ENCODE measurements at places on chromosomes 6 and 20. TPM values are rescaled to one million over a fixed set of nuclear protein-coding genes. Genes with fewer than 3 reads are reported as not detected.
A peak's percentile ranks its signal among the peaks of the same experiment; 100 is the strongest.

- H3K36me3 ChIP-seq = no peaks in the 10 kb centered on the region
- H3K4me1 ChIP-seq = peaks cover 5% of the 10 kb centered on the region
- no peak overlapping the region for H3K4me3 ChIP-seq
- H3K27me3 ChIP-seq = no peaks in the 10 kb centered on the region
- H3K27ac ChIP-seq = no peak overlapping the region
Measured at GRCh38 chr6:134123666-134124208, 71.3 kb upstream of the SLC2A12 start.

Gene RBM24
- total RNA-seq = 0.55 TPM

Gene TCP11
- not detected for total RNA-seq

Gene B3GAT2
- total RNA-seq = not detected

Gene LY6G6C
- 0.80 TPM for total RNA-seq

- no peak overlapping the region for H3K27ac ChIP-seq
- H3K4me1 ChIP-seq = peaks cover 26% of the 10 kb centered on the region
- H3K27me3 ChIP-seq = no peaks in the 10 kb centered on the region
- H3K36me3 ChIP-seq = no peaks in the 10 kb centered on the region
- H3K4me3 ChIP-seq = no peak overlapping the region
Measured at GRCh38 chr6:41622206-41622988, 15.9 kb upstream of the MDFI start.

Gene BCAS4
- total RNA-seq = 28.4 TPM

Gene ADTRP
- not detected for total RNA-seq

Gene NHLRC1
- total RNA-seq = 3.8 TPM

DNA sequence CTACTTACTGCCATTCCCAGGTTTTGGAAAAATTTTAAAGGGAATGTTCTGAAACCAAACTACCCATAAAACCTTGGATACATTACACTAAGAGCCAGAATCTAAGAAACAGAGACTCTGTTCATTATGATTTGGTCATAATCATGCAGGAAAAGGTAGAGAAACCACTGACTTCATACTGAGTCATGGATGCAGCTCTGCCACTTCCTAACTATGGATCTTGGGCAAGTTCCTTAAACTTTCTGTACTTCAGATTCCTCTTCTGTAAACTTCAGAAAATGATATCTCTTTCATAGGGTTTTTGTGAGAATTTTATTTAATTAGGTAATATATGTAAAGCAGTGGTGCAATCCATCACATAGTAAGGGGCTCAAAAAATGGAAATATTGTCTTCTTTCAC lies 20.0 kb downstream of the PLA2G7 start:
- no peak overlapping the region for H3K27ac ChIP-seq
- no peaks in the 10 kb centered on the region for H3K4me1 ChIP-seq
- H3K36me3 ChIP-seq = no peaks in the 10 kb centered on the region
- peaks cover 29% of the 10 kb centered on the region for H3K27me3 ChIP-seq
- DNase-seq = no peak

Gene NOTCH4
- total RNA-seq = 2.8 TPM

- peaks cover 27% of the 10 kb centered on the region for H3K4me1 ChIP-seq
- peak; percentile 32 for DNase-seq
- no peak overlapping the region for H3K4me3 ChIP-seq
- no peaks in the 10 kb centered on the region for H3K27me3 ChIP-seq
Measured at GRCh38 chr6:41571021-41571780, 25.0 kb downstream of the FOXP4 start.

Gene PNLDC1
- total RNA-seq = not detected

- H3K36me3 ChIP-seq = peaks cover 14% of the 10 kb centered on the region
- DNase-seq = no peak
- no peak overlapping the region for H3K27ac ChIP-seq
- H3K4me1 ChIP-seq = peaks cover 7% of the 10 kb centered on the region
- H3K27me3 ChIP-seq = no peaks in the 10 kb centered on the region
Measured at GRCh38 chr6:151036869-151037680, 171.6 kb downstream of the MTHFD1L start.

DNA sequence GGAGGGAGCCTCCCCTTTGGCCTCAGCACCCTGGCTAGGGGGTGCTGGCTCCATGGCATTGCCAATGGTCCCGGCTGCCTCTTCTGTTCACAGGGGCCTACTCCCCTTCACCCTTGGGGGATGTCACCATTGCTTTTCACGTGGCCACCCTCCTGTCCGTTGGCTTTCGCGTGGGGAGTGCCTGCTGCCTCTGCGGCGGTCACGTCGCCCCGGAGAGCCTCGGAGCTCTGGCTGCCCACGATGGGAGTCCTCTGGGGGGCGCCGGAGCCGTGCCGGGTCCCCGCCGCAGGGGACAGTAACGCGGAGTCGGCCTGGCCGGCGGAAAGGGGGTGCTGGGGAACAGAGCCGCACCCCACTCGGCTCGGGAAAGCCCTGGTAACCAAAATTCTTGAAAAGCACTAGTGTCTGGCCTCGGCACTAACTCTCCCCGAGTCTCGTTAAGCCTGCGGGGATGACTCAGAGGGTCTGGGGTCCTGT lies 661 bp upstream of the HEBP2 start:
- peak overlapping the region; percentile 58 for H3K27ac ChIP-seq
- no peaks in the 10 kb centered on the region for H3K36me3 ChIP-seq
- peak; percentile 40 for DNase-seq
- no peaks in the 10 kb centered on the region for H3K4me1 ChIP-seq
- H3K4me3 ChIP-seq = peak overlapping the region; percentile 85

DNA sequence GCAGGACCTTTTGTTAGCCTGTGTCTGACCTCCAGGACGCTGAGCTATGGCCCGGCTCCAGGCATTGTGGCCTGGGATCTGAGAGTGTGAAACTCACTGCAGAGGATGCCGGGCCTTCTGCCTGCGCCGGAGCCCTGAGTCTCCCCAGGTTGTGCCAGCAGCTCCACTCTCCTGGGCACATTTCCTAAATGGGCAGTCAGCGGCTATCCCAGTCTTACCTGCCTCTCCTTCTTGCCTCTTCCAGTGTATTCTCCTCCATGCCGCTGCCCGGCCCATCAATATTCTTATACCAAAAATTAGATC lies 397.8 kb downstream of the CDH4 start:
- no peak overlapping the region for H3K4me3 ChIP-seq
- H3K4me1 ChIP-seq = no peaks in the 10 kb centered on the region
- H3K27me3 ChIP-seq = peaks cover 26% of the 10 kb centered on the region
- no peak overlapping the region for H3K27ac ChIP-seq
- no peaks in the 10 kb centered on the region for H3K36me3 ChIP-seq

Gene FOXA2
- not detected for total RNA-seq

GRCh38 chr6:84967389-84967788 lies 203.0 kb upstream of the TBX18 start:
- no peak overlapping the region for H3K27ac ChIP-seq
- no peaks in the 10 kb centered on the region for H3K27me3 ChIP-seq
- H3K36me3 ChIP-seq = no peaks in the 10 kb centered on the region

- H3K4me3 ChIP-seq = no peak overlapping the region
- H3K27me3 ChIP-seq = no peaks in the 10 kb centered on the region
- no peaks in the 10 kb centered on the region for H3K36me3 ChIP-seq
- no peak overlapping the region for H3K27ac ChIP-seq
- DNase-seq = no peak
Measured at GRCh38 chr20:50522053-50522674, 12.0 kb downstream of the PTPN1 start.

DNA sequence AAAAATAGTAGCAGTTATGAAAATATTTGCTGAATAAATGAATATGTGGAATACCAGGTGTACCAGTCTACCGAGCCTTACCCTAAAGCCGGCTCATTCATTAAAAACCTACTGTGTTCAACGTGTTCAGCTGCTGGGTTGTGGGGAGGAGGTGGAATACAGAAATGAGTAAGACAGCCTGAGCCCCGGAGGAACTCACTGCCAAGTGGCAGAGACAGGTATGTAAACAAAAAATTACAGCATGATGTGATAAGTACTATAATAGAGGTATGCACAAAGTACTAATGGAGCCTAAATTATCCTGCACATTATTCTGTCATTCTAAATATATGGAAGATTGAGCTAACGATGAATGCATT lies 6.8 kb upstream of the ADTRP start:
- no peak overlapping the region for H3K27ac ChIP-seq
- no peak overlapping the region for H3K4me3 ChIP-seq
- no peak for DNase-seq
- H3K4me1 ChIP-seq = no peaks in the 10 kb centered on the region
- H3K27me3 ChIP-seq = no peaks in the 10 kb centered on the region
- H3K36me3 ChIP-seq = no peaks in the 10 kb centered on the region

- DNase-seq = peak; percentile 35
- no peaks in the 10 kb centered on the region for H3K27me3 ChIP-seq
- H3K4me3 ChIP-seq = no peak overlapping the region
- H3K27ac ChIP-seq = no peak overlapping the region
- no peaks in the 10 kb centered on the region for H3K4me1 ChIP-seq
- H3K36me3 ChIP-seq = no peaks in the 10 kb centered on the region
Measured at GRCh38 chr6:35148167-35148741, 7.1 kb upstream of the TCP11 start.

GRCh38 chr6:144343701-144344428 lies 58.7 kb downstream of the UTRN start:
- peak overlapping the region; percentile 16 for H3K4me3 ChIP-seq
- peaks cover 70% of the 10 kb centered on the region for H3K4me1 ChIP-seq
- peak overlapping the region; percentile 72 for H3K27ac ChIP-seq
- no peaks in the 10 kb centered on the region for H3K27me3 ChIP-seq

GRCh38 chr20:31833130-31833930 lies 12.1 kb downstream of the FOXS1 start:
- no peak overlapping the region for H3K4me3 ChIP-seq
- peak; percentile 43 for DNase-seq
- no peaks in the 10 kb centered on the region for H3K4me1 ChIP-seq
- H3K27ac ChIP-seq = no peak overlapping the region
- no peaks in the 10 kb centered on the region for H3K27me3 ChIP-seq
- no peaks in the 10 kb centered on the region for H3K36me3 ChIP-seq

Gene MYLK2
- total RNA-seq = 1.2 TPM

DNA sequence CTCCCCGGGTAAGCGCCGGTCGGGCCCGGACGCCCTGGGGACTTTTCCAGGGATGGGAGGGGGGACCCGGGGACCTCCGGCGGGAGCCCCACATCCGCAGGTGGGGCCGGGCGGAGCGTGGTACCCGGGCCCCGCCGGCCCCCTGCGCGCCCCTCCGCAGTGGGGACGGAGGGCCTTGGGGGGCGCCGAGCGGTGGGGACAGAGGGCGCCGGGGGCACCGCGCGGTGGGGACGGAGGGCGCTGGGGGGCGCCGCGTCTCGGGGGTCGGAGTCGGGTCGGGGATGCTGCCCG lies 270 bp downstream of the PLEKHG1 start:
- H3K27me3 ChIP-seq = peaks cover 11% of the 10 kb centered on the region
- H3K36me3 ChIP-seq = no peaks in the 10 kb centered on the region
- H3K4me3 ChIP-seq = peak overlapping the region; percentile 63

DNA sequence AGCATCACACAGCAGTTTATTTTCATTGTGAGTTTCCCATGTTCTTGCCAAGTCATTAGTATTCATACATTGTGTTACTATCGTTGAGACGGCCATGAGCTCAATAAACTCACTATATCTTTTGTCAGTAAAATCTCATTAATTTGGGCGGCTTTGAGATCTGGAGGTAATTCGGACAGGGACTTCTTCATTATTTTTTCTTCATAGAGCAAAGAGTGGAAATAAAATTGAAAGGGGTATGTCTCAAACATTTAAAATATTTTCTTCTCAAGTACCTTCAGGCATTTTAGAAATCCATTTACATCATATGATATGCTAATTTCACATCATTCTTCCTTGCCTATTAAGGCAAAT lies 14.6 kb downstream of the NOX3 start:
- H3K27me3 ChIP-seq = no peaks in the 10 kb centered on the region
- H3K27ac ChIP-seq = no peak overlapping the region
- DNase-seq = no peak
- H3K4me1 ChIP-seq = peaks cover 29% of the 10 kb centered on the region
- H3K36me3 ChIP-seq = no peaks in the 10 kb centered on the region
- no peak overlapping the region for H3K4me3 ChIP-seq

DNA sequence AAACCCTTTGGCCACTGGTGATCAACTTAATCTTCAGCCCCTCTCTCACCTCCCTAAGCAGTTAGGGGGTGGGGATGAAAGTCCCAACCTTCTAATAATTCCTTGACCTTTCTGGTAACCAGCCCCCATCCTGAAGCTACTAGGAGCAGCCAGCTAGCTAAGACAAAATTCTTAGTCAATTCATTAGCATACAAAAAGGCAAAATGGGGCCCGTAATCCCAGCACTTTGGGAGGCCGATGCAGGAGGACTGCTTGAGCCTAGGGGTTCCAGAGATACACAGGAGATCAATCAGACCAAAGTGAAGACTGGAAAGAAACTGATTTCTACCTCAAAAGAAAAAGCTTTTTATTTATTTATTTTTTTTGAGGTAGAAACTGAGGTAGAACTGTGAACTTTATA lies 1.8 kb downstream of the ASCC3 start:
- DNase-seq = no peak
- no peak overlapping the region for H3K27ac ChIP-seq
- H3K4me1 ChIP-seq = peaks cover 8% of the 10 kb centered on the region

Gene SIRPB2
- 4.0 TPM for total RNA-seq

Gene TOX2
- total RNA-seq = 117 TPM

DNA sequence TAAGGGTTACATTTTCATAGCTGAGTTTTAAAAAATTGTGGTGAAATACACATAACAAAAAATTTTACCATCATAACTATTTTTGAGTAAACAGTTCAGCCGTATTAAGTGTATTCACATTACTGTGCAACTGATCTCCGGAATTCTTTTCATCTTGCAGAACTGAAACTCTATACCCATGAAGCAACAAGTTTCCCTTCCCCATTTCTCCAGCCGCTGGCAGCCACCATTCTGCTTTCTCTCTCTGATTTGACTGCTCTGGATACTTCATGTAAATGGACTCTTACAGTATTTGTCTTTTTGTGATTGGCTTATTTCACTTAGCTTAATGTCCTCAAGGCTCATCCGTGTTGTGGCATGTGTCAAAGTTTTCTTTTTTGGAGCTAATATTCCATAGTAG lies 341.6 kb downstream of the QKI start:
- no peaks in the 10 kb centered on the region for H3K4me1 ChIP-seq
- no peak overlapping the region for H3K4me3 ChIP-seq
- peaks cover 4% of the 10 kb centered on the region for H3K27me3 ChIP-seq
- DNase-seq = no peak
- no peaks in the 10 kb centered on the region for H3K36me3 ChIP-seq

Gene ADGRB3
- 7.7 TPM for total RNA-seq

- no peak overlapping the region for H3K4me3 ChIP-seq
- H3K4me1 ChIP-seq = peaks cover 32% of the 10 kb centered on the region
- H3K27ac ChIP-seq = peak overlapping the region; percentile 59
- no peak for DNase-seq
- peaks cover 81% of the 10 kb centered on the region for H3K36me3 ChIP-seq
- H3K27me3 ChIP-seq = no peaks in the 10 kb centered on the region
Measured at GRCh38 chr6:41651962-41652657, 13.8 kb downstream of the MDFI start.

Gene NRSN1
- not detected for total RNA-seq

DNA sequence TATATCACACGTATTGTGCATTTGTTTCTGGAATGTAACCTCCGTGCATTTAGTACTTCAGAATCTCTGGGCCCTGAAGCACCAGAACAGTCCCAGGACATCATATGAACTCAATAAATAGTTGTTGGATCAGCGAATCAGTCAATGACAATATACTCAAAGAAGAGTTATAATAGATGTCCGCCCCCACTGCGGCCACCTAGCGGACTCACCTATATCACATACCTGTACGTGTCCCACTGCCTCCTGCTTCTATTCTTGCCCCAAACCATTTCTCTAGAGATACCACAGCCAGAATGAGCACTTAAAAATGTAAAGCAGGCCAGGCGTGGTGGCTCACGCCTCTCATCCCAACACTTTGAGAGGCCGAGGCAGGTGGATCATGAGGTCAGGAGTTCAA lies 73.9 kb downstream of the DCDC2 start:
- H3K4me3 ChIP-seq = no peak overlapping the region
- peak overlapping the region; percentile 85 for H3K27ac ChIP-seq
- DNase-seq = no peak
- H3K36me3 ChIP-seq = peaks cover 15% of the 10 kb centered on the region
- H3K4me1 ChIP-seq = peaks cover 52% of the 10 kb centered on the region
- no peaks in the 10 kb centered on the region for H3K27me3 ChIP-seq
